Right renal pelvis (tissue), 4 donors: ENCODE measurements at places on chromosomes 12 and 14.

DNA sequence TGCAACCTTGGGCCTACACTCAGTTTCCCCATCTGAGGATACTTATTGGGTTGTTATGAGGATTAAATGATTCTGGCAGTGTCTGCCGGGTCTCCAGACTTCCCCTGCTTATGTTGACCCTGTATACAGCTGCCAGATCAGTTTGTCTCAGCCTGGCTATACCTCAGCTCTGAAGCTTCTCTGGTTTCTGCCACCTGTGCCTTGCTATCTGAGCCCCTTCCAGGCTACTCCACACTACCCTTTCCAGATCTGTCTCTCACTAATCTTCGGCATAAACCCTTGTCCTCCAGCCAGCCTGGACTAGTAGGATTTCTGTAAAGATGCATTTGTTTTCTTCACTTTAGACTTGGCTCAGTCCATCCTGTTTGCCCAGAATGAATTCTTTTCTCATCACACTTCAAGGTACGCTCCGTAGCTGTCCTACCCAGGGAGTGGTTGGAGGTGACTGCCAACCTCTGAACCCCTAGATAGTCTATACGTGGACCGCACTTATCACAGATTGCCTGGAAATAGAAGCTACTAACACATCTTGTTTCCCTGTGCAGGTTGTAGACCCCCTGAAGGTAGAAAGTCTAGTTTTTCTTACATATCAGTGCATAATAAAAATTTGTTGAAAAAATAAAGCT lies 422.4 kb downstream of the RAD51B start:
- no peak for DNase-seq

- no peak for DNase-seq
These were observed 43.3 kb upstream of the NT5DC3 start for GRCh38 chr12:103884316-103884715.

DNA sequence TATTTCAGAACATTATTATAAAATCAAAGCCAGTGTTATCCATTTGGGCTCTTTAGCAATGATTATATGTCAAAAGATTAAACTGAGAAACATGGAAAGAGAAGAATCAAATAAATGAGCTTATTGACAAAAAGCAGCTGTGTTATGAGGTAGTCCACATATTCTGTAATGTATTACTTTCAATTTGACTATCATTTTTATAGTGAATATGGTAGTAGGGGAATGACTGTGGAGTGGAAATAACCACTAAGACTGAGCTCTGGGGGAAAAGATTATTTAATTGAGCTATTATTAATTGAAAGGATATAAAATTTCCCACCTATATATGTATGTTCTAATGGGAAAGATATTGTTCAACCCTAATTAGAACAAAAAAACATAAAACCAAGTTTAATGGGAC lies 381.3 kb downstream of the TMTC2 start:
- no peak for DNase-seq

- DNase-seq: no peak
These were observed 2.2 kb downstream of the ANGEL1 start for GRCh38 chr14:76810525-76810924.

- no peak for DNase-seq
These were observed 82.7 kb downstream of the KTN1 start for GRCh38 chr14:55662752-55663151.

- DNase-seq: no peak
These were observed 33.2 kb upstream of the RIC8B start for GRCh38 chr12:106741247-106741646.

- DNase-seq: no peak
These were observed 29.6 kb downstream of the WBP11 start for GRCh38 chr12:14773685-14774073.

DNA sequence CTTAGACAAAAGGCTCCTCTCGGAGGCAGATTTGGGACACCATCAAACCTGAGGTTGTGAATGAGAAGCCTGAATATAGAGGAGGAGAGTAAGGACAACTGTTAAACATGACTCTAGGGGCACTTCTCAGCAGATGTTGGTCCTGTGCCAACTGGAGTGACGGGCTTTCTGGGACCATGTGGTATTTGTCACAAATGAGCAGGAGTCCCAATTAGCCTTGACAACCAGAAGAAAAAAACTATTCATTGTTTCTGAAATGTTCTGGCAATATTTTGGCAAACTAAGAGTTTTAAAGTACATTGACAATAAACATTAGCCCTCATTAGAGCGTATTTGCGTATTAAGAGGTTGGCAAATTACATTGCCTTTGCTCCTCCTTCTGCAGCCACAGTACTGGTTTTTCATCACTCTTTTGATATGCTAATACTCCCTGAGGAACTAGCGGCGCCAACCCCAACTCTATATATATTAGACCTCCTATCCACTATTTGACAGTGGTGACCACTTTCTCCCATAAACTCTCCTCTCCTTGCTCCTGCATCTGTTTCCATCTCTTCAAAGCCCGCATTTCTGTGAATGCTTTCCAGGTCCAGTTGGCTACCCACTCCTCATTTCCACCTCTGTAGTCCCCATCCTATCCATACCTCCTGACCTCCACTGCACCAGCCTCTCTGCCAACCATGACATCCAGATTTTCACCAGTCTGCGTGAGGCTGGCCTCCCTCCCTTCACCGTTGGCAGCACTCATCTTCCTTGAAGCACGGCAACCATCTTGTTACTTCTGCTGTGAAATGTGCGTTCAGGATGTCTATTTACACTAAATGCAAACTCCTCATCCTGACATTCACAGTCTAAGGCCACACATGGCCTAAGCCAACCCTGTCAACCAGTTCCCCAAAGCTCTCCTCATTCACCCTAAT lies 100.7 kb downstream of the ZFC3H1 start:
- DNase-seq: no peak

DNA sequence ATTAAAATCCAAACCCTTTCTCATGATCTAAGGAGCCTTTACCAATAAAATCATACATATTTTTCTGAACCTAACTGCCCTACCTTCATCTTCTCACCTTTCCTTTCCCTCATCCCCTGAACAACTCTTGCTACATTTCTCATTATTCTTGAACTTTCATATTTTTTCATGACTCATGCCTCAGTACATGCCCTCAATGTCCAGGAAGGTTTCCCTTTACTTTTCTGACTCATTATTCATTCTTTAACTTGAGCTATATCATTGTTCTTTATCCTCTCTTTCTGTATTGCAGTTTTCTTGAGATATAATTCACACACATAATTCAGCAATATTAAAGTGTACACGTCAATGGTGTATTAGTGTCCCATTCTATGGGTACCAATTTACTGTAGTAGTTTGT lies 231.0 kb downstream of the ALG10B start:
- no peak for DNase-seq

GRCh38 chr12:53099071-53099882 lies 1.8 kb downstream of the IGFBP6 start:
- DNase-seq: peak; percentile 76

GRCh38 chr12:106585521-106586277 lies 2.9 kb downstream of the RFX4 start:
- no peak for DNase-seq

- DNase-seq: no peak
These were observed 10.9 kb downstream of the TCHP start for GRCh38 chr12:109910969-109911348.

DNA sequence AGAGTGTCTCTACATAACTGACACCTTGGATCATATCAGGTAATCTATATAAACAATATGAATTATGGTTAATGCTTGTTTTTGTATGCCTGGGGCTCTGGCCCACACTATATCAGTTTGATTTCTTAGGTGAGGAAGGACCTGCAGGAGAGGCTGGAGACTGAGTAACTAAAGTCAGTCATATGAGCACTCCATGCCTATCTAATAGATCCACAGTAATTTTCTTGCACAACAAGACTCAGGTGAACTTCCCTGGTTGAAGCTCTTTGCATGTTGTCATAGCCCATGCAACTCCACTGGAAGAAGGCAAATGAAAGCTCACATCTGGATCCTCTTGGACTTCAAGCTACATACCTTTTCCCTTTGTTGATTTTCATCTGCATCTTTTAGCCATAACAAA lies 62.3 kb downstream of the CDK17 start:
- no peak for DNase-seq

- DNase-seq: no peak
These were observed 36.5 kb downstream of the LRRC74A start for GRCh38 chr14:76862546-76863282.

DNA sequence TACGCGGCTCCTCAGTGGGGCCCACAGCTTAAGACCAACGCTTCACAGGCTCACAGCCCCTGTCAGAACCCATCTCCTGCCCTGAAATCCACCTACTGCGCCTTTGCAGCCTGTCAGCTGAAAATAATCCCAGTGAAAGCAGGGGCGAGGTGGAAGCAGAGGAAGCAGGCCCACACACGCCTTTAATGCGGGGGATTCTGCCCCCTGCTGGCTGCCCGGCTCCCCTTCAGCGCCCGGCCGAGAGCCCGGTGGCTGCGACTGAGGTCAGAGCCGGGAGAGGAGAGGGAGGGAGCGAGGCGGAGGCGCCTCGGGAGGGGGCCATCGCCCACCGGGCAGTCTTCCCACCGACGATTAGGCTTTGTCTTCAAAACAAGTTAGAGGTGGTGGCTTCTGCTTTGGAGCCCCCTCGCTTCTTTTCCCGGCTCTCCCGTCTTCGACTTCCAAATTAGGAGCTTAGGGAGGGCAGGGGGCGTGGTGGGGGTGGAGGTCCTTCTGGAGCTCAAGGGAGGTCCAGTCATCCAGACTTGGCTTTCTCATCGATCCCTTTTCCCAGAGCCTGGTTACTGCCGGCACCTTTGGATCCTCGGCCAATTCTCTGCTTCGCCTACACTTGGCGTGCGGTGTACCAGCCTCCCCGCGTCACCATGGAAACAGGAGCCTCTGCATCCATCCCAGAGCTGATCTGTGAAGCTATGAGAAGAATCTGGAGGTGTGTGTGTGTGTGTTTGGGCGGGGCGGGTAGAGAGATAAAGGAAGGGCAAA lies 25.2 kb upstream of the RND1 start:
- DNase-seq: peak; percentile 74

GRCh38 chr12:132143336-132144071 lies 615 bp downstream of the DDX51 start:
- no peak for DNase-seq

DNA sequence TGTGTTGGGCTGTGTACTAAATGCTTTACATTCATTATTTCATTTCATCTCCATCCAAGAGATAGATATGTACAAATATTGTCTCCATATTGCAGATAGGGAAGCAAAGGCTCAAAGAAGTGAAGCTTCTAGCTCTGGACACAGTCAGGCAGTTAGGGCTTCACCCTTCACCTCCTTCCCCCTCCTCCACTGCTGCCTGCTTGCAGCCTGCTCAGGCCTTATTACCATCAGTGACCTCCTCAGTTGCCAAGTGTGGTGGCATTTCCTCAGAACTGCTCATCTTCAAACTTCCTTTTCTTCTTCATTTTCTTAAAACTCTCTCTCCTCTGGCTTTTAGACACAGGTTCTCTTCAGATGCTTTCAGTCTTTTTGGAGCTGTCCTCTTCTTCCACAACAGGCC lies 4.7 kb upstream of the GPATCH2L start:
- no peak for DNase-seq

DNA sequence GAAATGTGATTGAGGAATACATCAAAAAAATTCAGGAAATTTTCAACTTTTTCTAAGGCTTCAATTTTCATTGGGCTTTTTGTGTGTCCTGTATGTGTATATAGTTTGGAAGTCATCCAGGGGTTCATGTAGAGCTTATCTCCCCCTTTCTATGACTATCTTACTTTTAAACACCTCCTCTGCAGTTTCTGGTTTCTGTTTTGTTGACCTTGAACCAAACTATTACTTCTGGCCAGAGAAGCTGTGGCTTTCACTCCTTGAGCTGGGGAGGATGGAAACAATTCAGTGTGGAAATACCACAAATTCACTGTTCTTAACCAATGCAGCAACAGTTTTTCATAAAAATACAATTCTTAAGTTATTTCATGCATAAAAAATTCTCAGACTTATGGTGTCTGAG lies 613.2 kb upstream of the SEL1L start:
- no peak for DNase-seq

GRCh38 chr14:90606434-90606833 lies 209.6 kb downstream of the CALM1 start:
- no peak for DNase-seq

DNA sequence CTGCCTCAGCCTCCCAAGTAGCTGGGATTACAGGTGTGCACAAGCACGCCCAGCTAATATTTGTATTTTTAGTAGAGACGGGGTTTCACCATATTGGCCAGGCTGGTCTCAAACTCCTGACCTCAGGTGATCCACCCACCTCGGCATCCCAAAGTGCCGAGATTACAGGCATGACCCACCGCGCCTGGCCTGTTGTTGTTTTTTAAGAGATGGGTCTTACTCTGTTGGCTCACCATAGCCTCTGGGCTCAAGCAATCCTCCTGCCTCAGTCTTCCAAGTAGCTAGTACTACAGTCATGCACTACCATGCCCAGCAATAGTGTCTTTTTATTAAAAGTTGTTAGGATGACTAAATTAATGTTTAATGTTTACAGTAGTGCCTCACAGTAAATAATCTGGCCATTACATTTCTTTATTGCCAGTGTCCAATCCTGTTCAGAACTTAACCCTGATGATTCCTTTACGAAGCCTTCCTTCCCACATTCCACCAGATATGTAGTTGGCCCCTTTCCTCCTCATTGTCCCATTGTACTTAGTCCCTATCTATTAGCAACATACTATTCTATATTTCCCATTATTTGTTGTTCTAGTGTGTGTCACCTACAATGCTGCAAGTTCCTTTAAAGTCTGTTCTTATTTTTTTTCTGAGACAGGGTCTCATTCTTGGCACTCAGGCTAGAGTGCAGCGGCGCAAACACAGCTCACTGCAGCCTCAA lies 8.8 kb upstream of the SMARCC2 start:
- DNase-seq: no peak

GRCh38 chr12:28234444-28234843 lies 44.2 kb downstream of the CCDC91 start:
- DNase-seq: no peak

GRCh38 chr12:64574837-64575236 lies 35.5 kb upstream of the RASSF3 start:
- no peak for DNase-seq

DNA sequence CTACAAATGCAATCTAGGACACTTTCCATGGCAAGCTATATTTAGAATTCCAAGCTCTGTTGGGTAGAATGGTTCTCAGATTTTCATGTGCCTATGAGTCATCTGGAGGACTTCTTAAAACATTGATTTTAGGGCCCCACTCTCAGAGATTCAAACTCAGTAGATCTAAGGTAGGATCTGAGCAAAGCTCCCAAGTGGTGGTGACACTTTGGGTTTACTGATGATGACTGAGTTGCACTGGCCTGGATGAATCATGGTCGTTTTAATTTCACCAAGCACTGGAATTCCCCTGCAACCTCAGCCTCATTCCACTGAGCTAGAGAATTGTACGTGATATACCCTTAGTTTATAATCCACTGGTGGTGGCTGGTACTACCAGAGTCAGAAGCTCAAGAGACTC lies 86.5 kb downstream of the PPM1H start:
- no peak for DNase-seq

DNA sequence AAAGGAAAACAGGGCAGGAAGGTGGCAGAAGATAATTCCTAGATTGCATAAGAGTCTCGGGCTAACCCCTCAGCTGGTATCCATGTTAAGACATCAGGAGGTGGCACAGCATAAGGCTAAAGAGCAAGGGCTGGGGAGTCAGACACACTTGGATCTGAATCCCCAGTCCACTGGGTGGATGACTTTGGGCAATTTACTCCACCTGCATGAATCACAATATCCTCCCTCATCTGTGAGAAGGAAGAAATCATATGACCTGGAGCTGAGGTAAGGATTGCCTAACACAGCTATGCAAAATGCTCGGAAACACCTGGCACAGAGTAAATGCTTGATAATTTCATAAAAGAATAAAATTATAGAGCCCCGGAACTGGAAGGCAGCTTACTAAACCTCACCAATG lies 217.9 kb downstream of the PIK3C2G start:
- DNase-seq: no peak

- DNase-seq: no peak
These were observed 6.9 kb downstream of the MTA1 start for GRCh38 chr14:105426416-105427130.

- no peak for DNase-seq
These were observed 154.5 kb upstream of the FKBP4 start for GRCh38 chr12:2640281-2640680.
